ENCODE measurements at places on chromosomes 12 and 14. TPM values are rescaled to one million over a fixed set of nuclear protein-coding genes. Genes with fewer than 3 reads are reported as not detected.

Gene NR2C1
- total RNA-seq, result 26.4 TPM

Gene GUCY2C
- total RNA-seq, result 75.0 TPM

Gene FAM90A1
- total RNA-seq, result 0.11 TPM

Gene LBHD2
- not detected for total RNA-seq

Gene PAPLN
- total RNA-seq, result 2.8 TPM

Gene TBC1D30
- total RNA-seq, result 10.0 TPM

Gene TRMT61A
- 10.1 TPM for total RNA-seq

Gene IL31
- total RNA-seq, result not detected

Gene CLEC2A
- total RNA-seq, result not detected

Gene KLHDC1
- 3.3 TPM for total RNA-seq

Gene NPFF
- not detected for total RNA-seq

Gene ARHGEF40
- total RNA-seq, result 40.8 TPM

Gene DENND5B
- total RNA-seq, result 14.4 TPM

Gene KRT3
- not detected for total RNA-seq

Gene BCL2L14
- total RNA-seq, result 54.4 TPM

Gene WDHD1
- 4.1 TPM for total RNA-seq

Gene DPF3
- total RNA-seq, result 9.7 TPM

Gene TESPA1
- 0.55 TPM for total RNA-seq

Gene RND1
- total RNA-seq, result 8.6 TPM

Gene KIF26A
- 5.7 TPM for total RNA-seq

Gene CLEC1B
- not detected for total RNA-seq

Gene TPH2
- total RNA-seq, result not detected

Gene ABHD12B
- 3.9 TPM for total RNA-seq

Gene DDX55
- 15.4 TPM for total RNA-seq

Gene OR4K5
- not detected for total RNA-seq

Gene SLC6A12
- total RNA-seq, result 3.9 TPM

Gene VDR
- total RNA-seq, result 143 TPM

Gene PTHLH
- total RNA-seq, result not detected

Gene ACOT4
- 2.3 TPM for total RNA-seq

Gene FAR2
- 73.2 TPM for total RNA-seq

Gene HCAR2
- total RNA-seq, result not detected

Gene POMT2
- total RNA-seq, result 24.0 TPM

Gene SLC8A3
- total RNA-seq, result 0.59 TPM

Gene CCDC197
- not detected for total RNA-seq

Data from left colon (tissue), 2 donors.